ENCODE measurements at places on chromosomes 7 and 10.

DNA sequence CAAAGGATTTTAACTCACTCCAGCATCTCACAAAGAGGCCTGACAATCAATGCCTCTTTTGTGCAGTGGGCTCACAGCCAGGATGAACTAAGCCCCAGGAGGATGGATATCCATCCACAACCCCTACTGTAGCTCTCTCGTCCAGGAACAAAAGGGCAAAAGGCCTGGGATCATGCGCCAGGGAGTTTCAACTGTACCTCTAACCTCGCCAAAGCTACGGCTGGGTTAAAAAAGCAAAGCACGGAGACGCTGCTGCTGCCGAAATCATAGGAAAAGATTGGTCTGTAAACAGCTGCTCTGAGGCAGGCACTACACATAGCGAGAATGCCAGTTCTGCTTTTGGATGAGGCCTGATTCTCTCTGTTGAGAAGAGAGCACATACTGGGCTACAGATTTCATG is 32.1 kb downstream of the VSTM4 start:
- no peak for DNase-seq

GRCh38 chr7:27515933-27516332 is 146.8 kb downstream of the HIBADH start:
- DNase-seq = peak; percentile 8

GRCh38 chr10:132468651-132469050 is 68.9 kb upstream of the INPP5A start:
- DNase-seq = no peak

- no peak for DNase-seq
These were observed 1.9 kb downstream of the UBE2H start for GRCh38 chr7:129950933-129951225.

DNA sequence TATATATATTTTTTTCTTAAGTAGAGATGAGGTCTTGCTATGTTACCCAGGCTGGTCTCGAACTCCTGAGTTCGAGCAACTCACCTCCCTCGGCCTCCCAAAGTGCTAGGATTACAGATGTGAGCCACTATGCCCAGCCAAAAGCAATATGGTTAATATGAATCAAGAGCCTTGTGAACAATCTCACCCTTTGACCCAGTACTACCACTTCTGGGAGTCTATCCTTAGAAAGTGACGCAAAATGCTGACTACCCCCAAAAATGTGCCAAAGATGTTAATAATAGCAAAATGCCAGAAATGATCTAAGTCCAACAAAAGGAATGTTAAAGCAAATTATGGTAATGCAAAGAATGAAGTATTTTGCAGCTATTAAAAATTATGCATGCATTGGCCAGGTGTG is 44.3 kb downstream of the HOXA1 start:
- peak; percentile 73 for DNase-seq

DNA sequence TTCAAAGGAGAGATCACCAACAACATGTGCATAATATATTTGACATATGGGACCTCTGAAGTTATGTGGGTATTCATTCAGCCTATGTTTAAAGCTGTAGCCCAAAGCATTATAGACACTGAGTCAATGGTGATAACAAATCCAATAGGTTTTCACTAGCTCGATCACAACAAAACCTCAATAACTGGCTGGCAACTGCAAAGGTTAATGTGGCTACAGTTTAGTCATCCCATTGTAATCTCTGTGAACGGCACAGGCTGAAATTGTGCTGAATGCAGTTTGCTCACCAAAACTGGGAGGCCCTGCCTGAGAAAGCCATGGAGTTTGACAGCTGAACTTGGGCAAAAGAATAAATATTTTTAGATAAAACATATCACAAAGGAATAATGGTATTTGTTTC is 152.4 kb upstream of the ADO start:
- peak; percentile 82 for DNase-seq

DNA sequence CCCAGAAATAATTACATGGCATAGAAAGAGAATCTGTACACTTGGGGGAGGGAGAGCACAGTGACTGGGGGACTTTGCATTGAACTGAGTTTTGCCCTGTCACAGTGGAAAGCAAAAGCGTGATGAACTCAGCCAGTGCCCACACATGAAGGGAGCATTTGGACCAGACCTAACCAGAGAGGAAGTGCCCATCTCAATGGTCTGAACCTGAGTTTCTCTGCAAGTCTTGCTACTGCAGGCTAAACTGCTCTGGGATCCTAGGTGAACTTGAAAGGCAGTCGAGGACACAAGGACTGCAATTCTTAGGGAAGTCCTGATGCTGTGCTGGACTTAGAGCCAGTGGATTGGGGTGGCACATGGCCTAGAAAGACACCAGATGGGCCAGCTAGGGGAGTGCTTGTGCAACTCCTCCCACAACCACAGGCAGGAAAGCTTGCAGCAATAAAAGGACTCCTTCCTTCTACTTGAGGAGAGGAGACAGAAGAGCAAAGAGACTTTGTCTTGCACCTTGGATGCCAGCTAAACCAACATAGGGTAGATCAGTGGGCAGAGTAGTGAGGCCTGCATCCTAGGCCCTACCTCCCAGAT is 259.0 kb downstream of the GRM8 start:
- DNase-seq = no peak

Data from fibroblast of lung (primary cell).